KG1 (cell line): ENCODE measurements at places on chromosomes 11 and 22.

DNA sequence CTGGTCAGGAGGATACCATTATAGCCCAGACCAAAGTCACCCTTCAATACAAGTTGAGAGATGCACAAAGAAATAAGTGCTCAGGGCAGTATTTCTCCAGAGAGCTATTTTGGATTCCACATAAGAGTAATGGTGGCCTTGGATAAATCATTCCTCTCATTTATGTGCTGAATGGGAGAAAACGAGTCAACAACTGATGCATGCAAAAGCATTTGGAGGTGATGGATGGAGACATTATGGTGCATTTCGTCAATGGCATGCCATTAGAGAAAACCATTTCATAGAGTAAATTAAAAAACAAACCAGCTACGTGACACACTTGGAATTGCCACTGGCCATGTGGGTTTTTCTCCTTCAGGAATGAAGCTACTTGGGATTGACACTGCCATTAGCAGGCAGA lies 81.2 kb downstream of the ARL14EP start:
- DNase-seq: no peak

DNA sequence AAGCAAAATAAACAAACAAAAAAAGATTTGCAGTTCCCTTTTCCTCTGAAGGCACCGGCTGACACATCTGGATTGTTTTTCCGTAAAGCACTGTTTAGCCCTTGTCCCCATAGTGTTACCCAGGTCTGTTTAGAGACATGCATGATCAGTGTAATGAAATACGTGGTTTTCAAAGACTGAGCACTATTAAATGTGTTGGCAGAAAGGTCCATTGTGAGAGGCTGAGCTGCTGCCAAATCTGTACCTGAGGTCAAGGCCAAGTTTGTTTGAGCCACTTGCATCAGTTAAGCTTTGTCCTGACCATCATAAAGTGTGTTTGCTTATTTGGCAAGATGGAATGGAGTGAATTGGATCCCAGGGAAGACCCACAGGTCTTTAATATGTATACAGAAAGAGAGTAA lies 26.3 kb downstream of the CTR9 start:
- DNase-seq: no peak

- no peak for DNase-seq
Observed at GRCh38 chr11:93857413-93858120, 7.1 kb upstream of the VSTM5 start.

GRCh38 chr11:119297938-119298337 lies 19.0 kb downstream of the MCAM start:
- DNase-seq: no peak

DNA sequence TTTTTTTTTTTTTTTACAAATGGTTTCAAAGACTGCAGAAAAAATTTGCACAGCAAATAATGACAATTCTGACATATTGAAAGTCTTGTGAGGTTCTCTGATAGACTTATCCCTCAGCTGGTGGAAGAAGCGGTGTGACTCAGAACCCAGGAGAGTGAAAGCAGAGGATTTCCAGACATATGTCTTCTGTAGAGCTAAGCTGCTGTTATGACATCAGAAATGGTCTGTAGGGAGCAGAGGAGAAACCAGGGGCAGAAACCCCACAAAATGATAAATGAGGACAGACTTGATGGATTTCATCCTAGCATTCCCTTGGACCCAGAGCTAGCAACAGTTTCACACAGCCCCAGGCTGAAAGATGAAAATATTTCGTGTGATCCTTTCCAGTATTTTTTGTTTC lies 582.6 kb downstream of the METTL15 start:
- no peak for DNase-seq

DNA sequence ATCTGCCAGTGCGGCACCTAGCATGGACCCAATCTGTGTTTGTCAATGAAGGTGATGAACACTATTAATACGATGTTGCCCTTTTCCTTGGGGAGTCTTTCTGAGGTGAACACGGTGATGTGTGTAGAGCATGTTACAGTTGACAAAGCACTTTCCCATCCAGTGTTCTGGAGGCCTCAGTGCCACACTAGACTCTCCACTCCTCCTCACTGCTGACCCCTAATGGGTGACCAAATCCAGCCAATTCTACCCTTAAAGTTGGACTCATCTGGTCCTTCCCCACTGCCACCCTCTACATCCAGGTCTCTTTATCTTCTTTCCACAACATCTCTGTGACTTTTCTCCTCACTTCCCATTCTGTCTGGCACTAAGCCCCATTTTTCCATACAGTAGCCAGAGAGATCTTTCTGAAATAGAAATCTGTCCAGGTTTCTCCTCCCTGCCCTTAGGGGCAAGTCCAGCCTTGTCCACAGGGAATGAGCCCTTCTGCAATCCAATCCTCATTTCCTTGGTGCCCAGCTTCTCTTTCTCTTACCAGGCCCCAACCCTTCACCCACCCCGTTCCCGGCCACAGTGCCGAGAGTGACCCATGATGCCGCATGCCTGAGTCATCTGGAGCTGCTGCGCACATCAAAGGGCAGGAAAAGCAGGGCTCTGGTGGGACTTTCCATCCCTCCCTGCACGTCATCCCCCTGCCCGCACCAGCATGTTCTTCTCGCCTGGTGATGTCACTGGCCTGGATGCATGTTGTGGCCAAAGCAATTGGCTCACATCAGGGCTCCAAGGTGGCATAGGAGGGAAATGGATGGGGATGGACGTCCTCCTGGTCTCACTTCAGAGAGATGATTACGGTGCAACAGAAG lies 64.2 kb downstream of the RASSF10 start:
- no peak for DNase-seq

GRCh38 chr11:12503039-12503484 lies 125.7 kb downstream of the PARVA start:
- DNase-seq: no peak

DNA sequence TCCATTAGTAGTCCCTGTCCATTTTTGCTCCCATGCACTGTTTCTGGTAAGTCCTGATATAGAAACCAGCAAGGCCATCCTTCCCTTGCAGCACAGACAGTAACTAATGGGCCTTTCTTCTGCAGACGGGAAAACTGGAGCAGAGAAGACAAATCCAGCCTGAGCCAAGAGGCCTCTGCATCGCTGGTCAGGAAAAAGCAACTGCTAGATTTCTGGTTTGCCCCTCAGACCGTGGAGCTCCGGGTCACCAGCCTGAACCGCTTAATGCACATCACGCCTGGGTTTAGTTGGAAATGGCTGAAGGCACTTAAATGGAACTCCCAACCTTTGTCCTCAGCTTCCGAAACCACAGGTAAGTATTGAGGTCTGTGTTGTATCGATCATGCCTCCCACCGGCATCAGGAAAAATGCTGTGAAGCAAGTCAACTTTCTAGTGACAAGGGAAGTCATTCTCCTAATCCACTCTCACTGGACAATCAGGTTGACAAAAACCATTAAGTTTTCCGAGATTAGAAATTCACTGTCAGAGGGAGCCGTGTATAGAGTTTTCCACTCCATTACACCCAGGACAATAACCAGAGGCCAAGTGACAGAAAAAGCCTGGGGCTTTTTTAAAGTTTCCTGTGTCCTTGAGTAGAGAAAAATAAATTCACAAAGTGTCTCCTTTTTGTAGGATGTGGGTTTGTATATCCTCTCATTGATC lies 14.8 kb upstream of the LMO2 start:
- no peak for DNase-seq

GRCh38 chr11:61896665-61897386 lies 5.5 kb upstream of the FADS3 start:
- no peak for DNase-seq

DNA sequence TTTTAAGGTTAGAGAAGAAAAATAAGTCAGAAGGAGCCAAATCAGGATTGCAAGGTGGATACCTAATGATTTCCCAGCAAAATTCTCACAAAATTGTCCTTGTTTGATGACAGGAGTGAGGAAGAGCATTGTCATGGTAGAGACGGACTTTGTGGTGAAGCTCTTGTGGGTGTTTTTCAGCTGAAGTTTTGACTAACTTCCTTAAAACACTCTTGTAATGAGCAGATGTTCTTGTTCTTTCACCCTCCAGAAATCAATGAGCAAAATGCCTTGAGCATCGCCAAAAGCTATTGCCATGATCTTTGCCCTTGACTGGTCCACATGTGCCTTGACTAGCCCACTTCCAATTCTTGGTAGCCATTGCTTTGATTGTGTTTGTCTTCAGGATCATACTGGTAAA lies 20.0 kb downstream of the CALCB start:
- DNase-seq: no peak

- DNase-seq: no peak
Observed at GRCh38 chr11:102428696-102429095, 23.9 kb downstream of the TMEM123 start.

DNA sequence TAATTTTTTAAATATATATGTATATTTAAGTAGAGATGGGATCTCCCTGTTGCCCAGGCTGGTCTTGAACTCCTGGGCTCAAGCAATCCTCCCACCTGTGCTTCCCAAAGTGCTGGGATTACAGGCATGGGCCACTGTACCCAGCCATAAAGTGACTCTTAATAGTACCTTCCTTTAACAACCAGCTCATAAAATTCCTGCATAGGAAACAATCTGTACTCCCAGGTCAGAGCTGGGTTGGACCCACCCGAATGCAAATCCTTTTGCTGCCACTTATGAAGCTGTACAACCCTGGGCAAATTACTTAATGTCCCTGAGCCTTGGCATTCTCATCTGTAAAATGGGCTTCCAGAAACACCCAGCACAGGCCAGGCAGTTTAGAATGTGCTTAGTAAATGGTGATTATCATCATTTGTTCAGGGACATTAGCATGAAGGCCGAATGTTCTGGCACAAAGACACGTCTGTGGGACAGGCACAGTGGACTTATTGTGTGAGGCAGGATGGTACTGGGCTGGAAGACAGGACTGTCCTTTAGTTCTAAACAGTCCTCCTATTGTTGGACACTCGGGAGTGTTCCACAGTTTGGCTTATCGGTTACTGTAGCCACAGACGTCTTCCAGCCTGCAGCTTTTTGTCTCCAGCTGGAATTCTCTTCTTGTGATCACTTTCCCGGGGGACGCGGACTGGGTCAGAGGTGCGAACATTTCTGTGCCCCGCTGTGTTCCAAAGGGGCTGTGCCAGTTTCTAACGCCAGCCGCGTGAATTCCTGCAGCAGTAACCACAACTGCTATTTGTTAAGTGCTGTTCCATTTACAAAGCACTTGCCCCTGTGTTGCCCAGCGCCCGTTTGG lies 6.0 kb downstream of the PDXP start:
- no peak for DNase-seq

DNA sequence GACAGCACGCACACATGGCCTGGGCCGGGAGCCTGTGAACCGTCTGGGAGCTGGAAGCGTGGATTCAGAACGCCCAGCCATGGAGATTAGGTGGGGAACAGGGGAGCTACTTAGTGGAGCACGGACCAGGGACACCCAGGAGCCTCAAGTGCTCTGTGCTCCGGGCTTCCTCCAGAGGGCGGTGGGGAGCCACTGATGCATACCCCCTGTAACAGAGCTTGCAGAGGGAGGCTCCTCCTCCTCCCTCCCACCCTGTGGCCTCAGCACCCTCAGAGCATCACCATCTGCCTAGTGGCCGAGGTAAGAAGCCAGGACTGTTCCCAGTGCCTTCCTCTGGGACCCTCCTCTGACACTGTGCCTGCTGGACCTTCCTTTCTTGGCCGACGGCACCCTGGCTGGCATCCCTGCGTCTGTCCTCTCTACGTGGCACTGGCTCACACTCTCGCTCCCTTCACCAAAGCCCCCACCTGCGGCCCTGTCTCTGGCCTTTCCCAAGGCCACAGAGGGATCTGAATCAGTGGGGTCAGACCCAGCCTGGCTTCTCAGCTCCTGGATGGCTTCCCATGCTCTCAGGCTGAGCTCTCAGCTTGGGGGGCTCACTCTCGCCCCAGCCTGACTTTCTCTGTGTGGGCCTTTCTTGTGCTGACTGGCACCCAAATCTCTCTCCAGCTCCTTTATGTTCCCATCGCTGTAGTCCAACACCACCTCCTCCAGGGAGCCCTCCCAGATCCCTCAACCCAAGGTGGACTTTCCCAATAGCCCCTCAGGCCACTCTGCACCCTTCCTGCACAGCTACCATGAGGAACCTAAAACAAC lies 780.9 kb downstream of the BRD1 start:
- DNase-seq: no peak

GRCh38 chr22:49958366-49958921 lies 2.1 kb upstream of the PIM3 start:
- no peak for DNase-seq
